ENCODE measurements at places on chromosomes 16 and 17.

DNA sequence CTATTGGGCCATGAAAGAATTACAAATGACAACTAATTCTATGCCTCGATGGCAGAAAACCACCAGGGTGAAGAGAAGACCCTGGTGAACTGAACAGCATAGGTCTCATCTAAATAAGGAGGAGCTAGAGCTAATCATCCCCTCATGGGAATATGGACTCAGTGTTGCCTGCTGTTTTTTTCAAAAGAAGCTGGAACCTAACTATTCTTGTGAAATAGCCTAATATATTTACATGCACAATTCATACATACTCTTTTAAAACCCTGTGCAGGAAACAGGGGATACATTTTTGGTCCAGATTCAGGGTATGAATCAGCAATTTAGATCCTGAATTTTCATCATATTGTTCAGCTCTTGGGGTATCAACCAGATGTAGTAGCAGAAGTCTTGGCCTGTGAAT, 560.6 kb downstream of the TOX3 start:
- no peak for DNase-seq

- no peak for DNase-seq
Observed at GRCh38 chr17:65523411-65523810, 38.0 kb downstream of the AXIN2 start.

DNA sequence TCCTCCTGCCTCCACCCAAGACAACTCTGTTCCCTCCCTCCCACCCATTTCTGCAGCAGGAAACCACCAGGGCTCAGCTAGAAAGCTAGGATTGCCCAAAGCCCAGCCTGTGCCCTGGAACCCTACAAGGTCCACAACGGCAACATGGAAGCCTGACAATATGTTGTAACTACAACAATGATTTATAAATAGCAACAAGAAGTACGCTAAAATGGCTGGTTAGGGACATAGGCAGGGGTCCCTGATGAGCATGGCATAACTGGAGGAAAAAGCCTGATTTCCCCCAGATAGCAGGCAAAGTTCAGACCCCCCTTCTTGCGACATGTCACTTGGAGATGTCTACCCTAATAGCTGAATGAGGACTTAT, 6.6 kb downstream of the ST3GAL2 start:
- DNase-seq = no peak

- no peak for DNase-seq
Observed at GRCh38 chr17:29449865-29450671, 59.9 kb downstream of the TAOK1 start.

GRCh38 chr17:55668312-55668920, 54.2 kb downstream of the TMEM100 start:
- DNase-seq = no peak

DNA sequence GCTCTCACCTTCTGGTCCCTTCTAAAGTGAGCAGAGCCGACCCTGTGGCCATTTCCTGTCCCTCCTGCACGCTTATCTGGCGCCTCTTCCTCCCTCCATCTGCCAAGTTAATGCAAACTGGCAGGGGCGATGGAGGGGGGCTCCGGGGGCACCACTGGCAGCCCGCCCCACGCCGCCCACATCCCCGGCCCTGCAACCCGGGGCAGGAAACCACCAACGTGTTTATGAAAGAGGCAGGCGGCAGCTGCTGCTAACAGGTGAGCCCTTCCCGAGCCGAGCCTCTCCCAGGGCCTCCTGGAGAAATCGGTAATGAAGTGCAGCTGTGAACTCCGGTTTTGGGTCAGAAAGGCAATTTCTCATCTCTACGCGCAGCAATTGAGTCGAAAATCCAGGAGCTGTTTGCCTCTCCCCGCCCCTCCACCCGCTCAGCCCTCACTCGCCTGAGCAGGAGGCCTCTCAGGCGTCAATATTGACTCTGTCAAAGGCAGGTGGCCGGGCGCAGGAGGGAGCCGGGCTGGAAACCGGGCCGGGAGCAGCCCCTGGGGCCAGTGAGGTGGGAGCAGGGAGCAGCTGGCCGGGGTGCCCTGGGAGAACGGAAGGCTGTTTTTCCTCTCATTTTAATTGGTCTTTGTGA, 164.4 kb upstream of the GSE1 start:
- no peak for DNase-seq

GRCh38 chr16:84446596-84447392, 57.7 kb downstream of the MEAK7 start:
- DNase-seq = no peak
